Amniotic epithelial cell (primary cell): ENCODE measurements at places on chromosomes 1 and 21.

- no peak for DNase-seq
Observed at GRCh38 chr1:39128959-39129358, 75.5 kb upstream of the MACF1 start.

DNA sequence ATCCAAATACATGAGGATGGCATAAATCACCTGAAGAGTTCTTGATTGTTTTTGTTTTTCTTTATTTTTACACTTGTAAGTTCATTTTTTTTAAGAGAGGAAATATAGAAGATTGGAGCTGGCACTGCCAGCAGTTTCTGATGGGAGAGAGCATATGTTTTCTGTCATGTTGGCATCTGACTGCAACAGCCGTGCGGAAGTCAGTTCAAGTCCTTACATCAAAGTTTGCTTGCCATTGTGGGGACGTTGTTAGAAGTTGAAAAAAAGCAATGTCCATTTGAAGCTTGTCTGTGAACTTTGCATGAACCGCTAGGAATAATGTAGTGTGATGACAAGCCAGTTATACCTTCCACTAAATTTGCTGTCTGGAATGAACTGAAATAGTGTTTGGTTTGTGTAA lies 126.5 kb upstream of the USH2A start:
- no peak for DNase-seq

DNA sequence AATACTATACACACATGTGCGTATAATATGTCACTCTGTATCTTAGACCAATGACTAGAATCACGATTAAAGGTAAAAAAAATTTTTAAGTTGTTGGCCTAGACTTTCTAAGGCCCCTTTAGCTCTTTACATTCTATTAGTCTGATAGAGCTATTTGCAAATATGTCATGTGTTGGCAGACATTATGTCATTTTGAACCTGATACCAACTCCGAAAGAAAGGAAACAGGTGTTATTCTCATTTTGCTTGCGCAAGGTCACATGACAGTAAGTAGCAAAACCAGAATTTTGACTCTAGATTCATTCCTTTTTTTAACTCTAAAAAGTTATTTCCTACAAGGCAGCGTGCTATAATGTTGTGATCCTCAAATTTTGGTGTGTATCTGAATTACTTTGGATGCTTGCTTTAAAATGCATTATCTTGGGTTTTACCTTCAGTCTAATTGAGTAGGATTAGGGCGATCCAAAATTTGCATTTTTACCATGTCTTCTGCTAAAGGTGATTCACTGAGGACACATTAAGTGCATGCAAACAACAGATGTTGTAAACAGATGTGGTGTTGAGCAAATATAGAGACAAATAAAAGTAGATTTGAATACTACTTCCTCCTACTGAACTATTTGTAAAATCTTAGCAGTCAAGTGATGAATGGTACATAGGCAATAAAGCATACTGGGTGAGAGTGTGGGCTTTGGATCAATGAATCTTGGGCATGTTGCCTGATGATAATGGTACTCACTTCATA lies 63.5 kb upstream of the KIAA1614 start:
- no peak for DNase-seq

DNA sequence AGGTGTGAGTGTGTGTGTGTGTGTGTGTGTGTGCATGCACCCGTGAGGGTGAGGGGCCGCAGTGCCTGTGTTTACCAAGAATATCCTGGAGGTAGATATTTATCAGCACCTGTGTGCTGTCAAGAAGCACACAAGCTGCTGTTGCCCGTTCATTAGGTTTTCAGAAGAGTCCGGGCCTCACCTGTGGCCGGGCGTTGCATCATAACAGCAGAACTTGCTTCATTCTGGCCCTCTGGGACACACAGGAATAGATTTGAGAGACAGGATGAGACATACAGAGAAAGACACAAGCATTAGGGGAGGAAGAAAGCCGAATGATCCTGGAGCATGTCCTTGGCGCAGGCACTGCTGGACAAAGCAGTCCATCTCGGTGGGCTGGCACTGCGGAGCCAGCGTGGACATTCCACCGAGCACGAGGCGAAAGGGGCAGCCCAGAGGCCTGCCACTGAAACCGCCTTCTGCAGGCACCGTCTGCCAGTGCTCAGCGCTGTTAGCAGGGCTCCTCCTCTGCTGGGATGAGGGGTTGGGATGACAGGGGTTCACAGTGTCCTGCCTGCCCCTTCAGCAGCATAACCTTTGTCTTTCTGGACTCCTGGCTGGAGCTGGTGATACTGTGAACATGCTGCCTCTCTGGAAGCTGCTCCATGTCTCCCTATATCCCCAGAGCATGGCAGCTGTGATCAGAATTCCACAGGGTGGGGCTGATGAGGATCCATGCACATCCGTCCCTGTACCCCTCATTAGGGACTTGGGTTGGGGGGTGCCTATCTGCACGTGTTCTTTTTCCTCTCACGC lies 81.1 kb downstream of the PEX14 start:
- DNase-seq = no peak

DNA sequence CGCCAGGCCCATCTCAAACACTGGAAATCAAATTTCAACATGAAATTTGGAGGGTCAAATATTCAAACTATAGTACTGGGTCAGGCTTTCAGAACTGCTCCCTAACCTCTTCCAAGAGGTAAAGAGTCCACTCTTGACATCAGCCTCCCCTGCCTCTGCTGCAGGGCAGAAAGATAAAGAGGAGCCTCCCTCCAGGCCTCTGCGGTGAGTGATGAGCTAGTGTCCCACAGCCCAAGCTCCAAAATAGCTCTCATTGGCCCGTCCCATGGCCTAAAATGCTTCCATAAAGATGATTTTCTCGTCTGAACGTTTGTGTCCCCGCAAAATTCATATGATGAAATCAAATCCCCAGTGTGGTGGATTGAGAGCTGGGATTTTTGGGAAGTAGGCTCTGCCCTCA lies 33.7 kb upstream of the CCSAP start:
- no peak for DNase-seq

DNA sequence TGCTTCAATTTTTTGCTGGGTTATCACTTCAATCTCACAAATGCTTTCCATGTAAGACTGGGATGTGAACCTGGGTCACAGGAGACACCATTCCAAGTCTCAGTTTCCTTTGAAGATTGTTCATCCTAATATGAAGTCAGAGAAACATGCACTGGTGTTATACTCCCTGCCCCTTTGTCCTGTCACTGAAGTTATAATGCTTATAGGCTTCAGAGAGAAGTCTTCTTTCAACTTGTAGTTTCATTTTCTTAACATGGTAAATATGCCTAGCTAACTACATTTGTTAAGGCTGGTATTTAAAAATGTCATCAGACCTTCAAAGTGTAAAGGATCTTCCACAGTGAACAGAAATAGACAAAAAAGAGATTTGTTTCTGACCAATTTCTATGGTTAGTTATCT lies 1195.9 kb downstream of the MRPL39 start:
- DNase-seq = no peak

DNA sequence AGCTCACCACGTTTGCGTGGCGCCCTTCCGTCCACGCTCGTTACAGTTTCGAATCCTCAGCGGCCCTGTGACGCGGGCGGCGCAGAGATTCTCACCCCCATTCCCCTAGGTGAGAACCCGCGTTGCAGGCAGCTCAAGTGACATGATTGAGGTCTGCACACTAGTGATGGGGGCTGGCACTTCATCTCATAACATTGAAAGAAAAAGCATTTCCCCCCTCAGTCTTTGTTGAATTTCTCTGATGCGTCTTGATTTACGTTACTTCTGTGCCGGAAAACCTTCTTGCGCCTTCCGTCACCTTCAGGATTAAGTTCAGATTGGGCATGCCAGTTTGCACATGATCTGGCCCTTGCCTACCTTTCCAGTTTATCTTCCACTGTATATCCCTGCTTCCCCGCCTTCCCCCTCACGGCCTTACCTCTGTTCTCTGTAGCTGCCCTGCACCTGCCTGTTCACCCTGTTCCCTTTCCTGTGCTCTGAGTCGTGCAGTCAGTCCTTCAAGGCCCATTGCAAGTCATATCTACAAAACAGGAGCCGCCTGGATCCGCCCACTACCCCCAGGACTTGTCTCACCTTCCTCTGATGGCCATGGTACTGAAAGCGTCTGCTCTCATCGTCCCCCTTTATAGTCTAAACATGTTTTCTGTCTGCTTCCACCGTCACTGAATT lies 1.1 kb downstream of the CTPS1 start:
- DNase-seq = peak; percentile 33

- peak; percentile 98 for DNase-seq
Observed at GRCh38 chr1:186983327-186983726, 154.6 kb downstream of the PLA2G4A start.

DNA sequence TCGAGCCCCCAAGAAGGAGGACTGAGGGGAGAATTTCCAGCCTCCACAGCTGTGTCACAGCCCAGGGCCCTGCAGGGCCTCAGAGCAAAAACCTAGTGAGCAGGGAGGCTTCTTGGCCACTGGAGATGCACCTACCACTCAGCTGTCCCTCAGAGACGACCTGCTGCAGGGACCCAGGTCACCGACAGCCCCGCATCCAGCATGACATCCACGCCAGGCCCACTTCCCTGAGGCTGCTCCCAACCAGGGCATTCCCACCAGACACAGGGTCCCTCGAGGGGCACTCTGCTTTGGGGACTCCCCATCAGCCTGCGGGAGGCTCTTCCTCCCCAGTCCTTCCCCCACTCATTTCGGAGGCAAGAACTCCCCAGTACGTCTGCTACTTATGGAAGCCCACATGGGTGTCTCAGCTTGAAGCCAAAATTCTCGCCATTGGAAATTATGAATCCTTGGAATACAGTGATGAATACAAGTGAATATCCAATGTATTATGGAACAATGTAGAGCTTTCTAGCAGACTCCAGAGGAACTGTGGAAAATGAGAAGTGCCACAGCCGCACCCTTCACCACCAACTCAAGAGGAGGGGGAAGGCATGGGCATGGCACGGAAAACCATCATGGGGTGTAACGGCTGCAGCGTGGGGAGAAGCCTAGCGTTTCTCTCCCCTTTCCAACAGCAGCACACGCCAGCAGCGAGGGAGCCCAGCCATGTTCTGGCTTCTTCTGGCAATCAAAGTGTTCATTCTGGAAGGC lies 6.9 kb downstream of the TFF3 start:
- DNase-seq = no peak

DNA sequence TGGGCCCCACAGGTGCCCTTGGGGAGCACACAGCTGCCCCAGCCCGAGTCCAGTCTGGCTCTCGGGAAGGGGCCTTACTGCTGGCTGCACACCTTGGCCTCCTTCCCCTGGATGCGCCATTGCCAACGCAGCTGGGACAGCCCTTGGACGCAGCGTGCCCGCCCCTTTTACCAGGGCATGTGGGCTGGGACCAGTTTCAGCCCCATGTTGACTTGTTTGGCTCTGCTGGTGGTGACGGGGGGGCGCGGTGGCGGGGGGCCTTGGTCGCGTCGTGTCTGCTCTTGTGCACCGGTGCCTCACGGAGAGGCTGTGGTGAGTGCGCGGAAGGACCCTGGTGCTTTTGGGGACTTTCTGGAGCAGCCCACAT lies 19.6 kb downstream of the SKI start:
- no peak for DNase-seq

GRCh38 chr1:31723828-31724359 lies 20.1 kb upstream of the COL16A1 start:
- peak; percentile 76 for DNase-seq

GRCh38 chr1:19480282-19480681 lies 5.1 kb downstream of the CAPZB start:
- DNase-seq = no peak

DNA sequence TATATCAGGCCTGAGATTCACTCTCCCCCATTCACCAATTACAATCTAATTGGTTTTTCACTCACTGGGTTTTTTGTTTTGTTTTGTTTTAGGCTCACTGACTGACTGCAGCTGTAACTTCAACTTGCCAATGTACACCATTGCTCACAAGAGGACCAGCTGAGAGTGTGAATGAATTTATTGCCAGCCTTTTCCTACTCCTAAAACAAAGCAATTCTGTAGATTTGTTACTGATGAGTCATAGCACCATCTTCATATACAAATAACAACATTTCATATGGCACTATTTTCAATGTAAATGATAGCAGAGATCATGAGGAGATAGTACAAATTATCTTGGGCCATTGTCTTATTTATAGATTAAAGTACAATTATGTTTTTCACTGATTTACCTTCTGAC lies 76.0 kb upstream of the DPYD start:
- DNase-seq = no peak

DNA sequence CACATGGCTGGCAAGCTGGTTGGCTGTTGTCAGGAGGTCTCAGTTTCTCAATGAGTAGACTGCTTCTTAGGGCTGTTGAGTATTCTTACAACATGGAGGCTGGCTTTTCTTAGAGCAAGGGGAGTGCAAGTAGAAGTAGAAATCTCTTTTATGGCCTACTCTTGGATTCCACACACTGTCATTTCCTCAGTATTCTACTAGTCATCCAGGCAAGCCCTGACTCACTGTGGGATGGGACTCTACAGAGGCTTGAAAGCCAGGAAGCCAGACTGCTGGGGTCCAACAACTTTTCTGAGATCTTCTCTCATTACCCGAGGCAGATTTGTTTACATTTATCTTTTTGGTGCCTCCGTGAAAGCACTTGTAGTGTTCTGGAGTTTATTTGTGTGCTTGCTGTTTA lies 196.2 kb upstream of the APP start:
- DNase-seq = no peak

DNA sequence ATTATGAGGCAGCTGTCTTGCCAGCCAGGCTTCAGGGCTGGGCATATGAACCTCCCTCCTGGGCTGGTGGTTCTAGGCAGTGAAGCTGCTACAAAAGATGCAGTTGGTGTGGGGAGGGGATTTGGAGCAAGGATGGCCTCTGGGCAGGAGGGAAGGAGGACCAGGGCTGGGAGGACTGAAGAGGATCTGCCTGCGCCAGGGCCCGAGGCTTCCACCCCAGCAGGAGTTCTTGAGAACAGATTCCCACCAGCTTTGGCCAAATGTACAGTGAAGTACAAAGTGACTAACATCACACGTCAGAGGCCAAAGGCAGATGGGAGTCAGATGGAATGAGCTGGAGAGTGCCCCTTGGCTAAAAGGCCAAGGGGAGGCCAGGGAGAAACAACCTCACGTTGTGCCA lies 62.4 kb downstream of the DDX20 start:
- no peak for DNase-seq

GRCh38 chr1:159081626-159082025 lies 5.1 kb upstream of the AIM2 start:
- no peak for DNase-seq

DNA sequence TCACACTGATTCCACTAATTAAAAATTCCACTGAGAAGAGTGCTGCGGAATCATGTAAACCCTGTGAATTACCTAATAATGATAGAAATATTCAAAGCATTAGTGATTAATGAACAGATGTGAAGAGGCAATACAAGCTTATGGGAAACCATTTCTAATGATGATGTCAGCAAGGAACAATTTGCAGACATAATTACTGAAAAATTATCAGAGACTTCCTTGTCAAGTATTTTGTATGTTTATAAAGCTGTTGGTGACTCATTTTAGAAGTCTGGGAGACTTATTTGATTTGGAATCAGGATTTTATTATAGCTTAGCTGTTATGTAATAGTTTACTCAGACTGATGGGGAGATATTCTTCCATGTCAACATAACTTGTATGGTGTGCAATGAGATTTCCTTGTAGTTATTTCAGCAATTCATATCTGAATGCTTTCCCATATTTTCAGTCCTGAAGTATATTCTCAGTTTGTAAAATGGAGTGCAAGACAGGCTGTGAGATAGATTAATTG lies 135.5 kb downstream of the TGFB2 start:
- peak; percentile 93 for DNase-seq

- DNase-seq = no peak
Observed at GRCh38 chr1:67399199-67399993, 30.8 kb downstream of the SERBP1 start.

GRCh38 chr1:1358433-1359271 lies at the start of gene MXRA8:
Gene MXRA8 (minus strand): TSS chr1:1358555. CDS start chr1:1358504, 51 bp downstream.
- peak; percentile 86 for DNase-seq
